Fibroblast of the conjunctiva (primary cell): ENCODE measurements at places on chromosomes 16 and 17.

- DNase-seq, result no peak
Observed at GRCh38 chr17:39487946-39488345, 26.7 kb downstream of the CDK12 start.

DNA sequence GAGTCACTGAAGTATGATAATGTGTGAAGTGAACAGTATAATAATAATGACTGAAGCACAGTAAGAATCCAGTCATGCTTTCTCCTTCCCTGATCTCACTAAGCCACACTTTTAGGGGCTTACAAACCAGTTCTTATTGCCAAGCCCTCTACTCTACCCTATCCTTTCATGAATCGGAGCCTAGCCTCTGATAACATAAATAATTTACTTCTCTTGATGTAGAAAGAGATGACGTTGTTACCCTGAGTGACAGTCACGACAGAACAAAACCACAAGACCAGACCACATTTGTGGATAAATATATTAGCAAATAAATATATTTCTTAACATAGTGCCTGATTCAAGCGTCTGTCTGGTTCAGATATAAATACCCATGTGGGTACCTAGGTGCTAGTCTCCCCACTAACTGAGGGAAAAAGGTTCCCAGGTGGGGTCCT, 1.4 kb upstream of the SUPT4H1 start:
- DNase-seq, result no peak

- no peak for DNase-seq
Observed at GRCh38 chr17:63349478-63350000, 96.6 kb downstream of the CYB561 start.

DNA sequence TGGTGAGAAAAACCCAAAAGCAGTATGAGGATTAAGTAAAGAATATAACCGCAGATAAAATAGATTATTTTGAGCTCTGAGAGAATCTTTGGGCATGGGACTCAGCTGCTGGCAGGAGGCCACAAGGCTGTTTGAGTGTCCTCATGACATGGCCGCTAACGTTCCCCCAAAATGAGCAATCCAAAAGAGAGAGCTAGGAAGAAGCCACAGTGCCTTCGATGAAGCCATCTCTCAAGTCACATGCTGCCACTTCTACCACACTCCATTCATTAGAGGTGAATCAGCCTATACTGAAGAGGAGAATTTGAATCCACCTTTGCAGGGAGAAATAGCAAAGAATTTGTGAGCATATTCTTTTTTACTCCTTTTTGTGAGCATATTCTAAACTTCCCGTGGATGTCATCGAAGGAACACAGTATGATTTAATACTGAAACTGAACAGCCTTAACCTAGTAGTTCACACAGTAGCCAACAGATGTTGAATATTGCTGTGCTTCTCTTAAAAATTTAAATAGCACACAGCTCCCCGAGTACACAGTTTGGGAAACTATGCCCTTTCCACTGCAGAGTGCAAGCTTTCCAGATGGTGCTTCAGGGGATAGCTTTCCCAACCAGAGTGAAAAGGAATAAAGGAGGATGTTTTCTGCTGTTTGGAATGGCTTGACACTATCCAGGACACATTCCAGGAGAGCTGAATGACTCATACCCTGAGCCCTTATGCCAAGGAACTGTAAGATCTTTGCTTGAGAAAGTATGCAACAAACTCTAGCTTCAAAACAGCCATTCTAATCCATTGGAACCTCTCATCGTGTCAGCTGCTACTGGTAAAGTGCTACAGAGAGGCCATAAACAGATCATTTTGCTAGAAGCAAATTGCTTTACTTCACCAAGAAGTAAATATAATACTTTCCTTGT, 33.9 kb downstream of the ANKFY1 start:
- peak; percentile 92 for DNase-seq

- no peak for DNase-seq
Observed at GRCh38 chr16:85988306-85988705, 89.3 kb downstream of the IRF8 start.

- no peak for DNase-seq
Observed at GRCh38 chr16:90009172-90009899, 9.9 kb downstream of the DBNDD1 start.

DNA sequence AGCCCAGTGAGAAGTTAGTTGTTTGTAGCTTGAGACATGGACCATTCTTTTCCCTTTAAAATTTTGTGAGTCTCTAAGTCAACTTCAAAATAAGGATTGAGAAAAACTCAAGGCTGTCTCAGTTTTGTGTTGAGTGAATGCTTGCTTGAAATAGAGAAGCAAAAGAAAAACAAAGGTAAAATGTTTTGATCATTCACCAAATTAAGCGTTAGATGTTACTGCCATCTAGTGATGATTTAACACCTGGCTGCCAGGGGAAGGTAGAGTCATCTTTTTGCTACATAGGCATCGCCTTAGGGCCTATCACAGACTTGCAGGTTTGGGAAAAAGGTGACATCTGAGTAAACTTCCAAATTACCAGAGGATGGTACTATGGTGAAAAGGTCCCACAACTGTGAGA, 74.4 kb downstream of the PCTP start:
- DNase-seq, result no peak

- peak; percentile 49 for DNase-seq
Observed at GRCh38 chr17:69592692-69593350, 178.3 kb downstream of the MAP2K6 start.

DNA sequence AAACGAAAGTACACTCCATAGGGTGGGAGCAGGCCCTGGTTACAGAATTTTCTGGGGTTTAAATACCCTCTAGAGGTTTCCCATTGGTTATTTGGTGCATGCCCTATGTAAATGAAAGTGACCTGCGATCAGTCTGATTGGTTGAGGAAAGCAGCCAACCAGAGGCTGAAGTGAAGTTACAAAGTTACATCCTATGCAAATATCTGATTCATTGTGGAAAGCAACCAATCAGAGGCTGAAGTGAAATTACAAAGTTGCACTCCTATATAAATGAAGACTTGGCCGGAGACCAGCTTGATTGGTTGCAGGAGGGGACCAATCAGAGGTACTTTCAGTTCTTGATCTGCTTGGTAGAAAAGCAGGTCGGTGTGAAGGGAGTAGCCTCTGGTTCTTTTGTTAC, 24.4 kb downstream of the NAA60 start:
- no peak for DNase-seq

GRCh38 chr17:73588301-73588846, 55.9 kb downstream of the SDK2 start:
- no peak for DNase-seq

- DNase-seq, result peak; percentile 28
Observed at GRCh38 chr17:62995377-62995885, 29.4 kb downstream of the TANC2 start.

- no peak for DNase-seq
Observed at GRCh38 chr16:84053237-84053636, 10.6 kb upstream of the SLC38A8 start.

- DNase-seq, result no peak
Observed at GRCh38 chr17:47204722-47205418, 4.3 kb upstream of the MYL4 start.

DNA sequence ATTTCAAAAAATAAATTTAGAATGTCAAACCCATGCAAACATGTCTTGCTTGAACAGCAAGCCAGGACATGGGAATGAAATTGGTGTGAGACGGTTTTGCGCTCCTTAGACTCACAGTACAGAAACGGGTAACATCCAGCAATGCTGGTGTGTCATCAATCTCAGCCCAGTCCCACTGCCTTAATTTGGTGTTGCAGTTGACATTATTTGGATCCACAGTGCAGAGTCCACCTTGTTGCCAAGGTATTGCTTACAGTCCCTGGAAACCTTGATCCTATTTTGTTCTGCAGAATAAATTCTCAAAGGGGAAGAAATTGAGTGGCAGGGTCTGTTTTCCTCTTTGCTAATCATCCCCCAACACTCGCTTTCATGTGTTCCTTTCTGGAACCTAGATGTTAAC, 311.6 kb upstream of the MON1B start:
- DNase-seq, result no peak

- no peak for DNase-seq
Observed at GRCh38 chr16:57544124-57544653, 1.7 kb downstream of the ADGRG5 start.

DNA sequence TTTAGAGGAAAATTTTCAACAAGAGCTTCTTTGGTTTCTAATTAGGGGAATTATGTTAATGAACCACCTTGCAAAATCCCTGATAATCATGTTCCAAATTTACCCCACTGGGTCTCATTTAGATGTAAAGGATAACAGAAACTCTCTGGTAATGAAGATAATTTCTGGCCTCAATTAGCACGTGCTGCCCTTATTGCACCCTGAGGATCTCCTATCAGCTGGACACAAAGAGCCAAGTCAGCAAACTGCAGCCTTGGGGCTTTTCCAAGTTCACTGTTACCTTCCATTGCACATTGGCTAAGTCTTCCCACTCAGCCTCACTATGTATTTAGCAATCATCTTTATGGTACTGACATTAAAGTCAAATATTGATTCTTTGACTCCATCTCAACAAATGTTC, 78.1 kb downstream of the GP2 start:
- no peak for DNase-seq

GRCh38 chr17:50618300-50618699, 16.4 kb upstream of the ABCC3 start:
- DNase-seq, result no peak

DNA sequence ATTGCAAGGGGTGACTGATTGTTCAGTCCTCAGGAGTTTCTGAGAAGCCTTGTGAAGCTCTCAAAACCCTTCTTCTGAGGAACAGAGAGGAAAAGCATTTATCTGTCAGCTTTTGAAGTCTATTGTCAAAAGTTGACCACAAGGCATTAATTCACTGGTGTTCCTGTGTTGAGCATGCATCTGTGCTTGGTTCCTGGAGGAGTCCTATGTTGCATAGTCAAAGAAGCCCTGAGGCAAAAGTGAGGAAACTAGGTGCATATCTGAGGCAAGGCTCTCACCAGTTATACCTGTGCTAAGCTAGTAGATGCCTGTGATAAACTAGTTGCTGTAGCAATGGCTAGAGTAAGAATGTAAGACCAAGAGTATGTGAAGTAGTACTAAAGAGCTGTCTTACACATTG, 1.8 kb upstream of the HEATR6 start:
- no peak for DNase-seq
